Natural killer cell treated with Interleukin-12 subunit alpha and Interleukin-12 subunit beta and Interleukin-15 and Interleukin-18, amount 100 ng/mL, for 72 hours (primary cell): ENCODE measurements at places on chromosomes 12 and 14.
A peak's percentile ranks its signal among the peaks of the same experiment; 100 is the strongest.

DNA sequence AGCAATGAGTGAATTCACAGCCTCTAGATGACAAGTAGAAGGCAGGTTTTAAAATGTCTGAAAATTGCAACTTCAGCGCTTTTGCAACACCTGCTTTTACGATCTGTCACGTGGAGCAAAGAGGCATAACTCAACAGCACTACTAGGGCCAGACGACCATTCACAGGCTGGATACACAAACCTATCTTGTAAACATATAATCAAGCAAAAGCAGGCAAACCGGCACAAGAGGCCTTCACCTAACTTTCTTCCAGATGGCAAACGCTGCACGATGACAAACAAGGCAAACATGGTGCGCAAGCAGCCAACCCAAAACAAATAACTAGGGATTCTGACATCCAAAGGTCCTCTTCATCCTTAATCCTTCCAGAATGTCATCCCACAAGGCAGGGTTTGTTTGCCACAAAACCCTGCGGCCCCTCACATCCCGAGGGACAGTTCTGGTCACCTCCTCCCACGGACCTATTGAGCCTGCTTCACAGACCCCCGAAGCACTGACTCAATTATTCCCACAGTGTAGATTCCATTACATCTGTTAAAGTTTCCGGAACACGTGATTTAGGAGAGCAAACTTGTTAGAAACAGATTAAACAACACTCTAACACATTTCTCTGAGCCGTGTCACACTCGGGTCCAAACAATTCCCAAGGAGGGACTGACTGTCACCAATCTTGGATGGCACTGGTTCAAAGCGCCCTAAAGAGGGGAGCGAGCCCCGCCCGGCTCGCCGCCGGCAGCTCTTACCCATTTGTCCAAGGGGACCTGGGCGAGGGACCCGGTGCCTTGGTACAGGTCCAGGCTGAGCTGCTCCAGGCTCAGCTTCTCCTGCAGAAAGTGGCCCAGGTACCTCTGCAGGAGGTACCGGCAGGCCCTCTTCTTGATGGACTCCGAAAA lies 823 bp downstream of the ATG2B start:
- no peak for DNase-seq

GRCh38 chr14:67186789-67187584 lies 2.3 kb upstream of the GARIN2 start:
- no peak for DNase-seq

DNA sequence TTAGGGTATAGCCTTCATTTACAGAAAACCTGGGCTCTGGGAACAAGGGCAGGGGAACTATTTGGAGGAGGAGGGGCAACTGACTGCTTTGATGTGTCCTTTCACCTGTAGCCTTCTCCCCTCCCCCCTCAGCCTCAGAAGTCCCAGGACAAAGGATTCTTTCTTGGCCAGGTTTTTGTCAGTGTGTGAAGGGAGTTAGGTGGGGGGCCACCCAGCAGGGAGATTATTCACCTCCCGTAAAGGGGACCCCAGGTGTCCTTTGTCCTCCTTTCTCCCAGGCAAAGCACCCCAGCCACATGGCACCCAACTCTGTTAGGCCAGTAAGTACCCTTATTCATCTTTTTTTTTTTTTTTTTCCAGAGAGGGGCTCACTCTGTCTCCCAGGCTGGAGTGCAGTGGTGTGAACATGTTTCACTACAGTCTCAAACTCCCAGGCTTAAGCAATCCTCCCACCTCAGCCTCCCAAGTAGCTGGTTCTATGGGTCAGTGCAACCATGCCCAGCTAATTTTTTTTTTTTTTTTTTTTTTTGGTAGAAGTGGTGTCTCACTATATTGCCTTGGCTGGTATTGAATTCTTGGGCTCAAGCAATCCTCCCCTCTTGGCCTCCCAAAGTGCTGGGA lies 723 bp upstream of the NFE2 start:
- peak; percentile 22 for DNase-seq

DNA sequence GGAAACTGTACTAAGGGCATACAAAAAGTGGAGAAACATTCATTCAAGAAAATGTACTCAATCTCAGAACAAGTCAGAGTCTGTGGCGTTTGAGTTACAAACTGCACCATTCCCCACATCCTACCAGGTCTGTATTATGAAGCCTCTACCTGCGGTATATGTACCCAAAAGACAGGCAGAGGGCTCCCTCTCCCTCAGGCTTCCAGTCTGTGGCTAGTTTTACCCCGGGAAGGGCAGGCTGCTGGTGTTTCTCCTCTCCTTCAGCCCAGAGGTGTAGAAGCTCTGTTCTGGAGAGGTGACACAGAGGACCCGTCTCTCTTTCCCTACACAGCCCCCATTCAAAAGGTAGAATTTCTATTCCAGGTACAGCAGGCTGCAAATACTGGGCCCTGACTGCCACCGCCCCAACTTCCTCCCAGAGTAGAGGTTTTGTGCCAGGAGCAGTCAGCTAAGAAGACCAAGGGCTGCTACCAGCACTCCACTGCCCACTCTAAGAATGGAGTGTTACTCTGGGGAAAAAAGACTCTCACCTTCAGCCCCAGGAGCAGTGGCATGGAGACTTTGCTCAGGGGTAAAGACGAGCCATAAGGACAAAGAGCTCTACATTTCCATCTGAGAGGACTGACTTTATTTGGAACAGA lies 39.4 kb downstream of the PARP11 start:
- no peak for DNase-seq

- no peak for DNase-seq
These were observed 2.8 kb upstream of the AQP2 start for GRCh38 chr12:49947593-49948226.

GRCh38 chr14:104865631-104866441 lies 768 bp downstream of the CEP170B start:
- DNase-seq, result no peak

DNA sequence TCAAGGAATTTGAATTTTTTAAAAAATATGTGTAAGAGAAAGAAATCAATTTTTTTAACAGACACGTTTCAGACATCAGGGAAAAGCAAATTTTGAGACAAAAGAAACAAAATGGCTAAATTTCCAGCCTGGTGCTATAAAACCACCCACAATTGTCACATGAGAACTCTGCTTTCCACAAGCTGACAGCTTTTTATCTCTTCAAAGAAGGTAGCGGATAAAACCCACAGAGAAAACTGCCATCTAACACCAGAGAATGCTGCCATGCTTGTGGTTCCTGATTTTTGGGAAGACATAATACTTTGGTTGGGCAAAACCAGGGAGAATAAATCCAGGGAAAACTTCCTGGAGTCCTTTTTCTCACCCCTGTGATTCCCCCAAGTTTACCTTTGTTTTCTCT lies 10.3 kb upstream of the ITPR2 start:
- DNase-seq, result no peak

DNA sequence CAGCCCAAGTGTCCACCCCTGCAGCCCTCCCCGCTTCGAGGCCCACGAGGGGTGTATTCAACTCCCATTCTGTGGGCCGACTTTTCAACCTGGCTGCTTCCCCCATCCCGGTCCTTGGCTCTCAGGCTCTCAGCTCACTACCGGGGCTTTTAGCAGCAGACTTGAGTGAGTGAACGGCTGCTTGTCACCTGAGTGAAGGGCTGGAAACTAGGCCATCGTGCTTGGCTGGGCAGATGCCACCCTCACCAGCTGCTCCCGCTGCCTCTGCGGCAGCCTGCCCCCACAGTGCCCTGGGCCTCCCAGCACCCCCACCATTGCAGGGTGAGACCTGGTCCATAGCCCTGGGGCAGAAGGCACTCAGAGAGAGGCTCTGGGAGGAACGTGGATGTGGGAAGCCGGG lies 59.9 kb downstream of the SLC6A12 start:
- DNase-seq, result no peak
